ENCODE measurements at places on chromosomes 13 and 19.

DNA sequence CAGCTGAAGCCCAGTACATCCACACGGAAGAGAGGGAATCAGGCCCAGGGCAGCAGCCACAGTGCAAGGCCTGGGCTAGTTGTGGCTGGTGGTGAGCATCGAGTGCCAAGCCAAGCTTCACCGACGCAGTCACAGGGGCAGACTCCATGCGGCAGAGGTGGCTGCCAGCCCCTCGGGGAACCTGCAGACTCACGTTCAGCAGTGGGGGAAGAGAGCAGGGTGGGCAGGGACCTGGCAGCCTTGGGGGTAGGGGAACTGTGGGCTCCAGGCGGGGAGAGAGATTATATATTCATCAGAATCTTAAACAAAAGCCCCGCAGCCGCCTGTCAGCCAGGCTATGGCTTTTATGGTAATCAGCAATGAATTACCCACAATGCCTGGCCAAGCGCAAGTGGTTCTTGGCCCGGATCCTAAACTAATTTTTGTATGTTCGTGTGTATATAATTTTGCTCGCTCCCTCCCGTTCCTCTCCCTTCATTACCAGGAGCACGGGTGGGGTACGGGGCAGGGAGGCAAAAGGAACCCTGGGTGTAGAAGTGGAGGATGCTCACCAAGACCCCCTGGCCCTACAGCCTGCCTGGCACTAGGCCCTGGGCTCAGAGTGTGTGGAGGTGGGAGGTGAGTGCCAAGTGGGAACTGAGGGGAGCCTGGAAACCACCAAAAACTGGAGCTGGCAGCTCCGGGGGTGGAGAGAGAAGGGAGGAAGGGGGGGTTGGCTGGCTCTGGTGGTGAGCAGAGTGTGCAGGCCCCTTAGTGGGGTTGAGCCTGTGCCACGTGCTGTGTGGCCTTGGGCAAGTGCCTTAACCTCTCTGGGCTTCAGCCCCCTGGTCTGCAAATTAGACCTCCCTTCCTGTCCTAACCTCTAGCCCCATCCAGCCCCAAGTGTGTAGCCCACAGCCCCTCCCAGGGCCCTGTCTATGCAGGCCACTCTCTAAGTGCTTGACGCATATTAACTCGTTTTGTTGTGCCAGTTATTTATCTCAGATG, 31.9 kb downstream of the PTPRS start:
- DNase-seq = no peak

DNA sequence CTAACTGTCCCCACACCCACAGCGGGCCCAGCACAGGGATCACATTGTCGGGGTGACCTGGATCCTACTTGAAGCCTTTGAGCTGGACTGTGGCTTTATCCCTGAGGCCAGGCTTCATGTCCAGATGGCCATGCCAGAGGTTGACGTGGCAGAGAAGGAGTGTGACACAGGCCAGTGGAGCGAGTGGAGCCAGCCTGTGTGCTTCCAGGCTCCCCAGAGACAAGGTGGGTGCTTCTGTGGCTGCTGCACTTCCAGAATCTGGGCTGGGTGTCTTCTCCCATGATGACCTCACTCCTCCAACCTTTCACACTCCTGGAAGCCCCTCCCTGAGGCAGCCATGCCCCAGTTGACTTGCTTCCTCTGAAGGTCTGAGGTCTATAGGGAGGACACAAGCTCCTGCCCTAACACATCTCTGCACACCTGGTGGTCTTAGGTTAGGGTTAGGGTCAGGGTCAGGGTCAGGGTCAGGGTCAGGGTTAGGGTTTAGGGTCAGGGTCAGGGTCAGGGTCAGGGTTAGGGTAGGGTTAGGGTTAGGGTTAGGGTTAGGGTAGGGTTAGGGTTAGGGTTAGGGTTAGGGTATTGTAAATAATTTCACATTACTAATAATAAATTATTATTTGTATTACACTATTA, 13.1 kb upstream of the MZF1 start:
- peak; percentile 28 for DNase-seq

DNA sequence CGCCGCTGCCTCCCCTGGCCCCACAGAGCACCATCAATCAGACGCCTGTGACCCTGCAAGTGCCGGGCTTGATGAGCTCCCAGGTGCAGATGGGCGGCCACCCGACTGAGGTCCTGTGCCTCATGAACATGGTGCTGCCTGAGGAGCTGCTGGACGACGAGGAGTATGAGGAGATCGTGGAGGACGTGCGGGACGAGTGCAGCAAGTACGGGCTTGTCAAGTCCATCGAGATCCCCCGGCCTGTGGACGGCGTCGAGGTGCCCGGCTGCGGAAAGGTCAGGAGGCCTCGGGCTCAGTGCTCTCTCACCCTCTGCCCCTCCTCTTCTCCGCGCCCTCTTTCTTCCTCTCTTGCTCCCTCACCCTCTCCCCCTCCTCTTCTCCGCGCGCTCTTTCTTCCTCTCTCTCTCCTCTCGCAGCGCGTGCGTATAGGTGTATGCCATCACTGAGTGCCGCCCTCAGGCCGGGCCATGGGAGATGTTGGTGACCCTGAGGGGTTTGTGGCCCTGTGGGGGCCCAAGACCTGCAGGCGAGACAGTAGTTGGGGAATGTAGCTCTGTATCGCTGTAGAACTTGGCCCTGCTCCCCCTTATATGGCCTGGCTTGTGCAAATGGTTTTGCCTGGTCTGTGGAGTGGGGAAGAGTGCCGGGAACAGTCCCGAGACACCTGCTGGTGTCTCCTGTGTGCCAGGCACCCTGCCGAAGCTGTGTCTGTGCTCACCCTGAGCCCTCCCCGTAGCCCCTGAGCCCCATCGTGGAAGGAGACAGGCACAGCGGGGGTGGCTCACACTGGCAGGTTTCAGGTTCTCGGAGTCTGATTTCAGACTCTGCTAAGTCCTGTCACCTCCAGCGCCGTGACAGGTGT, 5.4 kb upstream of the EPN1 start:
- no peak for DNase-seq

DNA sequence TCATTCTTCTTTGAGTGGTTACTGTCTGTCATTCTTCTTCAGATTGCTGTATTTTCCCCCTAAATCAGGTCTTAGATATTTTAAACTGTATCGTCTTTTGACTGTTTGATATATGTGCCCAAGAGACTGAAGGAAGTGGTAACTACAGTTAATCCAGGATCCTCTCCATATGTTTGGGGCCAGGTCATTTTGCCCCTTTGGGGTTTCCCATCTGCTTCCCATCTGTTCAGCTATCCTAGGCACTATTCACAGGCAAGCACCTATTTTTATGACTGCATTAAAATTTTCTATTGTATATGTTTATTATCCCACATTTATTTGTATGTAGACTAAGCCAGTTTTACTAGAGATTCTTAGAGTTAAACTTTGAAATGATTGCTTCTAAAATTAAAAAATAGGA, 244.2 kb downstream of the PCCA start:
- DNase-seq = no peak

DNA sequence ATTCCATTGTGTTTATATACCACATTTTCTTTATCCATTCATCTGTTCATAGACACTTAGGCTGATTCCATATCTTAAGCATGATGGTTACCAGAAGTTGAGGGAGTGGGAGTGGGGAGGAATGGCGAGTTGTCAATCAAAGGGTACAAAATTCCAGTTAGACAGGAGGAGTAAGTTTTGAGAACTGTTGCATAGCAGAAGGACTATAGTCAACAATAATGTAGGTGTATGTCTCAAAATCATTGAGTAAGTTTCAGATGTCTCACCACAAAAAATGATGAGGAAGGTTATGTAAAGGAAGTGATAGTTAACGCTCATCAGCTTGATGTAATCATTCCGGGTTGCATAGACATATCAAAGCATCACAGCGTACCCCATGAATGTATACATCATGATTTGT, 4.6 kb upstream of the UBL3 start:
- no peak for DNase-seq

DNA sequence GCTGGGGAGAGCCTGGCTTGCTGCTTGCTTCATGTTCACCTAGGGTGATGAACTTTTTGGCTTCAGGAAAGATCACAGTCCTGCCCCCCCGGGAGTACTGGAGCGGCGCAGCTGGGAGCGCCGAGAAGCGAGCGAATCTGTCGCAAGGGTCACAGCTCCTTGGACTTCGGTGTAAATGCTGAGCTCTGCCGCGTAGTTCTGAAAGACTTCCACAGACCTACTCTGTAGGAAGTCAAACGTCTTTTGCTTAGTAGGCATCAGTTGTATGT, 2.7 kb downstream of the ING1 start:
- no peak for DNase-seq

GRCh38 chr13:98925949-98926348, 51.9 kb downstream of the DOCK9 start:
- no peak for DNase-seq

DNA sequence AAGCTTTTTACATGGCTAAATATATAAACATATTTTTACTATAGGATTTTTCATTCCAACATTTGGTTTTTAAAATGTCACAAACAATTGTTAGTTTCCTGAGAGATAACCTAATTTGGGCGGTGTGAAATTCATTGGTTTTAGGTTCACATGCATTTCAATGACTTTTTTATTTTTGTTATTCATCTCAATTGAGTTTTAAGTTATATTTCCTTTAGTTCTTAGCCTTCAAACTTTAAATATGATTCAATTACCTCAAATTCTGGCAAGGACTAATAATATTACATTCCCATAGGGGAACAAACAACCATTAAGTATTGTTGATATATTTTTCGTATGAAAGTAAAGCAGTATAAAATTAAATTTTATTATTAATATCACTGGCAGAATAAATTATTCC, 265.3 kb downstream of the SLITRK6 start:
- DNase-seq = no peak

- no peak for DNase-seq
These were observed 315.3 kb downstream of the MYO16 start for GRCh38 chr13:108944760-108945159.

GRCh38 chr13:67726979-67727378, 496.8 kb upstream of the PCDH9 start:
- no peak for DNase-seq

DNA sequence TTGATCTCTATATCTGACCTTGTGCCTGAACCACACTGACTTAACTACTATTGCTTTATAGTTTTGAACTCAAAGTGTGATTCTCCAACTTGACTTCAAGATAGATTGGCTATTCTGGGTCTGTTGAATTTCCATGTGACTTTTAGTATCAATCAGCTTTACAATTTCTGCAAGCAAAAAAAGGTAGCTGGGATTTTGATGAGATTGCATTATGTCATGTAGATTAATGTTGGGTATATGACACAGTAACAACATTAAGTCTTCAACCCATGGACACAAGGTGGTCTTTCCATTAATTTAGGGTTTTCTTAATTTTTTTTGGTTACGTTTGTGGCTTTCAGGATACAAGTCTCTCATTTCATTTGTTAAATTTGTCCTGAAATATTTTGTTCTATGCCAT, 28.2 kb downstream of the NLRP5 start:
- DNase-seq = no peak

DNA sequence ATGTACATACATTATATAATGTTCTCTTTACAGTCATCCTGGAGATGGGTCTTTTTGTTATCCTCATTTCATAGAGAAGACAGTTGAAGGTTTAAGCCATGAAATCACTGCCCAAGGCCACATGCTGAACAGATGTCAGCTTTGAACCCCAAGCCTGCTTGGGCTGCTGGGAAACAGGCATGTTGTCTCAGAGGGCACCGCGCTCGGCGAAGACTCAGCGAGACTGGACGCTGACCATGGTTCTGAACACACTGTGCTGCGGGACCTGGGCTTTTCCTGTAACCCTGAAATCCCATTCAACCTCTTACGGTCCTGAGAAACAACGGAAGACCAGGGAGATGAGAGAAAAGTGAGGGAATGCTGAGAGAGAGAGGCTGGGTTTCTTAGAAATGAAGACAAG, 27.3 kb downstream of the LRFN3 start:
- DNase-seq = peak; percentile 93

DNA sequence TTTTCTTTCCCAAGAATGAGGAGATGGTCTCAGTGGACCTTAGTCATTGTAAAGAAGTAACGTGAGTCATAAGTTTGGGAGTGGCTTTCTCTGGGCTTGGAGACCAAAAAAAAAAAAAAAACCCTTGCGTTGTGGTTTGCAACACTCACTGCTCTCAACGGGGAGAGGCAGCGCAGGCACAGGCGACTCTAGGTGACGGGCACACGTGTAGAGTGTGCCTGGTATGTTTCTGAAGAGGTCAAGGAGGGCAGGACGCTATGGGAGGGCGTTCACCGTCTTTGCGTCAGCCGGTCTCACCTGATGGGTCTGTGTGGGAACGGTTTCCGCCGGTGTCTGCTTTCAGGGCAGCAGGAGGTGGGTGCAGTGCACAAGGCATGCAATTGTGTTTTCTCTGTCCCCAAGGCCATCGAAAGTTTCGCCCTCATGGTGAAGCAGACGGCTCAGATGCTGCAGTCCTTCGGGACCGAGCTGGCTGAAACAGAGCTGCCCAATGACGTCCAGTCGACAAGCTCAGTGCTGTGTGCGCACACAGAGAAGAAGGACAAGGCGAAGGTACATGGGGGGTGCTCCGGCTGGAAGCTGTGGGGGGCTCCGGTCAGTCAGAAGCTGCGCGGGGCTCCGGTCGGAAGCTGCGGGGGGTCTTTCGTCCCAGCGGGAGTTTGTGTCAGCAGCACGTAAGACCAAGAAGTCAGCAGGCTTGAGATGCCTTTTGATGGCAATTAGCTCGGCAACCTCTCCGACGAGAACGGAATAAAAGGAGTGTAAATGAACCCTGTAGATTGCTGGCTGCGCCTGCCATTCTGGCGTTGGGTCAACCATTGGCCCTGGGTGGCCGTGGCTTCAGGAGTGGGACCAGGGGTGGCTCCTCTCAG, 40.8 kb upstream of the F7 start:
- DNase-seq = no peak

DNA sequence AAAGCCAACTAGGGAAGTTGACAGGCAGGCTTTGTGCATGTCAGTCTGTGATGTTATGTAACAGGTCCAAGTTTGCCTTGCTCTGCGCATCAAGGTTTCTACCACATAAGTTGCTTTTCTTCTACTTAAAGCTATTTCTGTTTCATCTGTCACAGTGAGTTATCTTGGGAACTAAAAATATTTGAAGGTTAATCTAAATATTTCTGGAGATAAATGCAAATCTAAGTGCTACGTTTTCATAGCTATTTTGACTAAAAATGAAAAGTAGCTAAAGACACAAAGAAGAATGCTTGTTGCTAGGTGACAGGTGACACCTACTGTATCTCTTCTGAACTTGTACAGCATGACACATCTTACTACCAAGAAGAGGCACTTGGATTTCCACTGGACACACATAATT, 135.6 kb downstream of the KLF12 start:
- DNase-seq = no peak

DNA sequence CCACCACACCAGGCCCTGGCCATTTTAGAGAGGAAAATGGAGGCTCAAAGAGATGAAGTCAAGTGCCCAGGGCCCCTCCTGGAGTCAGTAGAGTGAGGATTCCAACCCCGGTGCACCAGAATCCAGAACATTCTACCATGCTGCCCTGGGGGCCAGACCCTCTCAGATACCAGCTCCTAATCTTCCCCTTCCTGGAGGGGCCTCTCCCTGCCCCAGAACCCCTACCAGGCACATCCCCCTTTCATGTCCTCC, 11.1 kb downstream of the CAPN12 start:
- no peak for DNase-seq

- DNase-seq = no peak
These were observed 3.2 kb downstream of the SPPL2B start for GRCh38 chr19:2331601-2332246.
